Peyer's patch (tissue), 4 donors: ENCODE measurements at places on chromosomes 7 and 10. TPM values are rescaled to one million over a fixed set of nuclear protein-coding genes. Genes with fewer than 3 reads are reported as not detected.

The HKDC1 gene
- total RNA-seq, result 207 TPM

The NOD1 gene
- total RNA-seq, result 4.0 TPM

The GCK gene
- total RNA-seq, result not detected

The CARD11 gene
- total RNA-seq, result 4.2 TPM

DNA sequence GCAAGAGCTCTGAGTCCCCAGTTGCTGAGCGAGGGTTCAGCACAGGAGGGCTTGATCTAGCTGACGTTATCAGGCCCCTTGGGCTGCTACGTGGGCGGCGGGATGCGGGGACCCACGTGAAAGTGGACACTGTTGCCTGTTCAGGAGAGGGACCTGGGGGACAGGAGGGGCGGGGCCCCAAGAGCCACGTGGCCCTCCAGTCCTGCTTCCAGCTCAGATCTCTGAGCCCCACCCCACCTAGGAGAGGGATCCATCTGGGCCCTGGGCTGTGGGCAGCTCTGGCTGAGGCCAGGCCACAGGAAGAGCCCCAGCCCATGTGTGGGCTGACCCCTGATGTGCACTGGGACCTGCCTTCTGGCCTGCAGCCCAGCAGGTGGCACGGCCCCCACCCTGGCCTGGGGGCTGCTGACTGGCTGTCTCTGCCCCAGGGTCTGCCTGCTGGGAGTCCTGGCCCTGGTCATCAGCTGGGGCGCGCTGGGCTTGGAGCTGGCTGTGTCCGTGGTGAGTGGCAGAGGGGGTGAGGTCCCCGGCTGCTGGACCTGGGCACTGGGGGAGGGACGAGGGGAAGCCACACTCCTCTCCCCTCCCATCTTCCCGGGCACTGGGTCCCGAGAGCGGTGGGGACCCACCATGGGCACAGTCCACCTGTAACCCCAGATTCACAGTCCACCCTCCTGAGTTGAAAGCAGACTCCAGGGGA, 17.5 kb downstream of the TTYH3 start:
- peaks cover 51% of the 10 kb centered on the region for H3K36me3 ChIP-seq
- H3K27me3 ChIP-seq, result no peaks in the 10 kb centered on the region
- no peak overlapping the region for H3K27ac ChIP-seq

DNA sequence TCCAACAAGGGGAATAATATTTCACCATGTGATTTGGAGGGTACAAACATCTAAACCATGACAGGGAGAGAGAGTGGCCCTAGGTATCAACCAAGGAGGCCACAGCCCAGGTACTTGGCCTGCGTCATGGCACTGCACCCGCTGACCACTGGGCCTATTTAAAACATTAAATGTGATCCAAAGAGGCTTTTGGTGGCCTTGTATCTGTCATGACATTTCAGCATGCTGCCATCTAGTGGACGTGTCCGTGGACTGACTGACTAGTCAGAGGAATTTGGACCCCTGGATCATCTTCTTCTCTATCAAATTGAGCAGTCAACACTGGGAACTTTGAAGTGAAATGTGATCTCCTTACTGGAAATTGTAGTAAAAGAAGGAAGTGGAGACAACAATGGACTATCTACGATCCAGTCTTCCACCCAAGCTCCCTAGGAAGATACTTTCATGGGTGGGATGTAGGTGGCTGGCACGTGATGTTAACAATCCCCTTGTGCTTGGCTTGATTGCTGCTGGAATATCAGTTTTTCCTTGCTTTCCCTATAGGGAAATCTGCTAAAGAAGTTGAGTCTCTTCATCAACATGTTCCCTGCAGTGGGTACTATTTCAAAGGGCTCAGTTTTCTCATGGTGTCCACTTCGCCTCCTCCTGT, 24.6 kb upstream of the ITGA8 start:
- no peaks in the 10 kb centered on the region for H3K36me3 ChIP-seq
- H3K4me3 ChIP-seq, result no peak overlapping the region
- H3K4me1 ChIP-seq, result no peaks in the 10 kb centered on the region
- no peak for DNase-seq
- no peak overlapping the region for H3K27ac ChIP-seq
- no peaks in the 10 kb centered on the region for H3K27me3 ChIP-seq

GRCh38 chr7:55396233-55396785, 31.2 kb downstream of the LANCL2 start:
- no peak overlapping the region for H3K4me3 ChIP-seq
- no peaks in the 10 kb centered on the region for H3K4me1 ChIP-seq
- no peak overlapping the region for H3K27ac ChIP-seq

- no peak overlapping the region for H3K4me3 ChIP-seq
- no peak overlapping the region for H3K27ac ChIP-seq
- no peaks in the 10 kb centered on the region for H3K36me3 ChIP-seq
- no peak for DNase-seq
- H3K27me3 ChIP-seq, result no peaks in the 10 kb centered on the region
- H3K4me1 ChIP-seq, result no peaks in the 10 kb centered on the region
Measured at GRCh38 chr10:70567603-70568002, 34.9 kb downstream of the PRF1 start.

DNA sequence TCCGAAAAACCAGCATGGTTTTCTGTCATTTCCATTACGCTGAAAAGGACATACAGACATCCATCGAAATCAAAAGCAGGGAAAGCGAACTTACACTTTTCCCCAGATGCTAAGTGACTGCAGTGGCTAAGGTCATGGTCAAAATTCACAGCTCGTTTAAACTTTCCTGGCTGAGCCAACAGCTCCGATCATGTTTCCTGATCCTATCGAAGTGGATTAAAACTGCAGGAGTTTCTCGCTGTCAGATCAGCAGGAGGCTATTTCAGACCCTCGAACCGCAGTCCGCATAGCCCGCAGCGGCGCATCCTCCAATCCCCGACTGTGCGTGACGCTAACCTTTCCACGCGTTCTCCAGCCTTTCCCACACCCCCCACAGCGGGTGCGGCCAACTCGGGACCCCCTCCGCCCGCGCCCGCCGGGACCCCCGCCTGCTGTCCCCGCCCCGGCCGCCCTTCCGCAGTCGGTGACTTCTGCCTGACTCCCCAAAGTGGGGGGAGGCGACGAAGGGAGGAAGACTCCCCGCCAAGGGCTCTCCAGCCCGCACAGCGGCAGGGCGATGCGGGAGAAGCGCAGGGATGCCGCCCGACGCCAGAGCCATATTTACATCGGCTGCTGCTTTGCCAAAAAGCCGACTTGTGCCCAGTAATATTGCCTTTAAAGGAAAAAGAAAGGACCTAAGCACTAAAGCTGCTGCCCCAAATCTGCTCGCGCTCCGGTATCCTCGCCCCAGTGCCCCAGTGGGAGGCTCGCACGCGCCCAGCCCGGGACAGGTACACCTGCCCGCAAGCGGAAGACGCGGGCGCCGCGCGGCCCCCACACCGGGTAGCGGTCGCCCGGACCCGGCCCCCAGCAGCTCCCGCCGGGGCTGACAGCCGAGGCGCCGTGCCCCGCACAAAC, 1.2 kb downstream of the PIP4K2A start:
- peak; percentile 56 for DNase-seq
- peak overlapping the region; percentile 89 for H3K27ac ChIP-seq
- peak overlapping the region; percentile 90 for H3K4me3 ChIP-seq
- H3K36me3 ChIP-seq, result no peaks in the 10 kb centered on the region
- no peaks in the 10 kb centered on the region for H3K27me3 ChIP-seq
